Gastrocnemius medialis (tissue), 4 donors: ENCODE measurements at places on chromosomes 12 and 14. TPM values are rescaled to one million over a fixed set of nuclear protein-coding genes. Genes with fewer than 3 reads are reported as not detected.
A peak's percentile ranks its signal among the peaks of the same experiment; 100 is the strongest.

DNA sequence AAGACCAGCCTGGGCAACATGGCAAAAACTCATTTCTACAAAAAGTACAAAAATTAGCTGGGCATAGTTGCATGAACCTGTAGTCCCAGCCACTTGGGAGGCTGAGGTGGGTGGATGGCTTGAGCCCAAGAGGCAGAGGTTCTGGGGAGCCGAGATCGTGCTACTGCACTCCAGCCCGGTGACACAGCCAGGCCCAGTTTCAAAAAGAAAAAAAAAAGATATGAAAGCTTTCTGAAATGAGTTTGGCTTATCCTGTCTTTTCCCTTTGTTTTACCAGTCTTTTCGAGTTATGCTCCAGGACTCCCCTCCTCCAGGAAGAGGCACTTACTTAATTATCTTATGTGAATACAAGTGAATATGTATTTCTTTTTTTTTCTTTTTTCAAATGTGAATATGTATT, 3.2 kb downstream of the BBOF1 start:
- DNase-seq: no peak

DNA sequence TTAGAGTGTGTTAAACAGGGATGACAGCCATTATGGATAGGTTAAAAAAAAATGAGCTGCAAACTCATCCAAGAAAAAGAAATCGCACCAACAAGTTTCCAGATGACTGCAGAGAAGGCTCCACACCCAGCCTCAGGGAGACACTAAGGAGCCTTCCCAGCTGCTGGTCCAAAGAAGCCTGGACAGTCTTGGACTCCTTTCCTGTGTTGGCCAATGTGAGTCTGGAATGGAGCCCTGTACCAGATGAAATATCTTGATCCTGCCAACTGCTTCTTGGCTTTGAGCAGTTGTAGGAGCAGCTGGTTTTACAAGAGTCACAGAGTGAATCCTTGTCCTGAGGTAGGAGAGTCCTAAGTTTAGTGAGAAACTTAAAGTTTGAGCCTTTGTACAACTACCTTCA, 44.5 kb downstream of the SLC38A1 start:
- DNase-seq: peak; percentile 88

SDSL gene
- total RNA-seq: 0.98 TPM

AQP2 gene
- not detected for total RNA-seq

GRCh38 chr12:4116251-4117111, 157.1 kb upstream of the CCND2 start:
- DNase-seq: no peak

CLEC2B gene
- total RNA-seq: 3.1 TPM

- DNase-seq: peak; percentile 70
Observed at GRCh38 chr14:23379366-23380196, 2.7 kb downstream of the CMTM5 start.

GRCh38 chr14:55243386-55243785, 27.8 kb upstream of the FBXO34 start:
- no peak for DNase-seq

DNA sequence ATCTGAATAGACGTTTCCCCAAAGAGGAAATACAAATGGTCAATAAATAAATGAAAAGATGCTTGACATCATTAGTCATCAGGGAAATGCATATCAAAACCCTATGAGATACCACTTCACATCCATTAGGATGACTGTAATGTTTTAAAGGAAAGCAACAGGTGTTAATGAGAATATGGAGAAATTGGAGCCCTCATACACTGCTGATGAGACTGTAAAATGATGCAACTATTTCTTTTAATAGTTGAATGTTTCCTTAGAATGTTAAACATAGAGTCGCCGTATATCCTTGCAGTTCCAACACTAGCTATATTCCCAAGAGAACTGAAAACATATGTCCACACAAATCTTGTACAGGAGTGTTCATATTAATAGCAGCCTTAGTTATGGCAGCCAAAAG, 133.2 kb downstream of the SLC38A4 start:
- no peak for DNase-seq
